ENCODE measurements at places on chromosomes 12 and 14.

DNA sequence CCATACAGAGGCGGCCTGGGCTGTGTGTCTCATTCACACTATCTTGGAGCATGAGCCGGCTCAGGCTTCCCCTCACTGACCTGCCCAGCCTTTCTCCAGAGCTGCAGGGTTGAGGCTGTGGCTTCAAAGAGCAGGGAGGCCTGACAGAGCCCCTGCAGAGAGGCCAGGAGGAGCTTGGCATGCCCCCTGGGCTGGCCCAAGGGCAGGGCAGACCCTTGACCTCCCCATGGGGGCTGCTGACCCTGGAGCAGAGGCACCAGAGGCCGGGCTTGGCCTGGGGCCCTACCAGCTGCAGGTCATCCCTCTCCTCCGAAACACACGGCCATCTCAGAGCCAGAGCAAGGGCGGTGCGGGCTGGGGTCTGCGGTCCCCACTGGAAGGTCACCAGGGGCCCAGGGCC is 46.6 kb upstream of the FZD10 start:
- DNase-seq = no peak

- DNase-seq = peak; percentile 70
Observed at GRCh38 chr12:122946690-122947341, 19.4 kb downstream of the ABCB9 start.

- peak; percentile 50 for DNase-seq
Observed at GRCh38 chr14:51652168-51653078, 713 bp downstream of the FRMD6 start.

- peak; percentile 97 for DNase-seq
Observed at GRCh38 chr14:52852810-52853521, 61.6 kb upstream of the GNPNAT1 start.

DNA sequence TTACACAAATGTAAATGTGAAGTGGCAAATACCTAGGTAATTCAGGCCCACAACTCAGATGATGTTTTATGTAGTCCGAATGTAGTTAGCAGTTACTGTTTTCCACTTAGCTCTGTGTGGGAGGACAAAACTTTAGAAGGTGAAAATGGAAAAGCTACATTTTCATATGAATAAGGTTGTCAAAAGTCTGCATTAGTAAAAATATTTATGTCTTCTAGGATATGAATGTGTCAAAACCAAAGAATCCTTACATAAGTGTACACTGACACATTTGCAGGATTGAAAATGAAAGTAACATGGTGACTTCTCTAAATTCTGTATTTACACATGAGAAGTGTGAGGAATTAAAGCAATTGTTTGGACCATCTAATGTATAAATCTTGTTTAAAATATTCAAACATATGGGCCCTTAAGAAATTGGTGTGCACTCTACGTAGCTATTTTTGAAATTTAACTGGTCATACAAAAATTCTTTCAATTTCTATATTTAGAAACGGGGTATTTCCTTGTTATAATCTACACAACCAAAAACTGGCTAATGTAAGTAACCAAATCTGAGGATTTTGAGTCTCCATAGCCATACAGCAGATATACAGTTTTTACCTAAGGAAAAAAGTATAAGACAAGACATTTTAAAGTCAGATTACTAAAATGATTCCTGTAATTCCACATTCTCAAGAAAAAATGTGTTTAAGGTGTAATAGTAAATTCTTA is 5.4 kb downstream of the CDKN1B start:
- DNase-seq = no peak

DNA sequence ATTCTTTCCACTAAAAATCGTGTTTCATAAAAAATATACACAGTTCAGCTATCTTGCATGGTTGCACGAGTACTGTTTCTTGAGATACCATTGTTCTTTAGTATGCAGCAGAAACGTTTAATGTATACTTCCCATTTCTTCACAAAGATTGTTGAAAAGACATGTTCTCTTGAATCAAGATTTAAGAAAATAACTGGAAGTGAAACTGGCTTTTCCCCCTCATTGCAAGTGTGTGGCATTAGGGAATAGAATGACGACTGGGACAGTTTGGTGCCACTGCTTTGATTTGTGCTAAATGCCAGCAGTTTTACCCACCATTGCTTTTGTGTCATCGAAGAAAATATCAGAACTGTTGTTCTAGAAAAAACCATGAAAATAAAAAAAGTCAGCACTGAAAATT is 20.3 kb upstream of the DHRS2 start:
- DNase-seq = no peak

GRCh38 chr14:24430682-24431568 is 1.2 kb downstream of the KHNYN start:
- DNase-seq = peak; percentile 46

- peak; percentile 43 for DNase-seq
Observed at GRCh38 chr12:26524862-26525465, 308.0 kb downstream of the ITPR2 start.

DNA sequence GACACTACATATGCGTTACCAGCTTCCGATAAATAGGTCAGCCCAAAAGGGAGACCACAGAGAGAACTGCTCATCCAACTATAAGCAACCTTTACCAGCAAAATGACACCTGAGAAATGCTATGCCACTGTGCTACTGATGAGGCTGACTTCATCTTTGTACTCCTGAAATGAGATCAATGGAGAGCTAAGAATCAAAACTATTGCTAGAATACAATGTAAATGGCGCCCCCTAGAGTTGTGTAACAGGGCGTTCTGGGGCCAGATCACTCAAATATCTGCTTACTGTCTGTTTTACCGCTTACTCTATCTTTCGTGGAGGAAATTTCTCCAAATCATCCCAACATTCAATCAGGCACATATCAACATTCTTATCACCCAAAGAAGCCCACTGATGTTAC is 4.6 kb downstream of the ZNF384 start:
- peak; percentile 56 for DNase-seq

- DNase-seq = no peak
Observed at GRCh38 chr12:131989021-131989420, 39.3 kb downstream of the EP400 start.

GRCh38 chr14:42510071-42510470 is 903.4 kb downstream of the LRFN5 start:
- DNase-seq = no peak

- no peak for DNase-seq
Observed at GRCh38 chr12:41302979-41303403, 114.9 kb downstream of the PDZRN4 start.

DNA sequence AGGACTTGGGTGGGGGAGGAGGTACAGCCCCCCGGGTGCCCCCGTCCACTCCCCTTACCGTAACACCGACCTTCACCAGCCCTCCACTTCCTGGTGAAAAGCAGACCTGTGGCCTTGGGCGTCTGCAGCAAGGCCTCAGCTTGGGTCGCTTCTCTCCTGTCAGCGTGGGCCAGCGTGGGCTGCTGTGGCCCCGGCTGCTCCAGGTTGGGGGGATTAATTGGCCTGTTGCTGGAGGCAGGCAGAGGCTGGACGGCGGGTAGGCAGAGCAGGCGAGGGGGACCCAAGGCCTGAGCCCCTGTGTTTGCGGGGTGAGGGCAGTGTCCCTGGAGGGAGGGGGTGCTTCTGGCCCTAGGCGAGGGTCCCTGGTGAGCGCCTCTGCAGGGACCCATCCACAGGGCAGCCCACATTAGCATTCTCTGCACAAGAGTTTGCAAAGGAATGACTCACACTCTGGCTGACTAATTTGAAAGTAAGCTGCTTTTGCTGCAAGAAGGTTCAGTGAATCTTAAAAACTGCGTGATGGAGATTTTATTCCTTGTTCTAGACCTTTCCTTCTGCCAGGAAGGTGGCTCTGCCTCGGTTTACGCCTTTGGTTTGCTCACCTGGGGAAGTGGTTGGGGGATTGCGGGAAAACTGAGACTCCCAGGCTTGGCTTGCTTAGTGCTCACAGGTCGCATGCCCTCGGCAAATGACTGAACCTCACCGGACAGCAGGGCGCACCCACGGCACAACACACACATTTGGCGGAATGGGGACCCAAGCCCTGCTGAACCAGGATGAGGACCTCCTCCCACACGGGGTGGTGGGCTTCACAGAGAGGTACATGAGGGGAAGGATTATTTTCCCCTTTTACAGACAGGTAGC is 37.9 kb upstream of the DLK1 start:
- peak; percentile 48 for DNase-seq

DNA sequence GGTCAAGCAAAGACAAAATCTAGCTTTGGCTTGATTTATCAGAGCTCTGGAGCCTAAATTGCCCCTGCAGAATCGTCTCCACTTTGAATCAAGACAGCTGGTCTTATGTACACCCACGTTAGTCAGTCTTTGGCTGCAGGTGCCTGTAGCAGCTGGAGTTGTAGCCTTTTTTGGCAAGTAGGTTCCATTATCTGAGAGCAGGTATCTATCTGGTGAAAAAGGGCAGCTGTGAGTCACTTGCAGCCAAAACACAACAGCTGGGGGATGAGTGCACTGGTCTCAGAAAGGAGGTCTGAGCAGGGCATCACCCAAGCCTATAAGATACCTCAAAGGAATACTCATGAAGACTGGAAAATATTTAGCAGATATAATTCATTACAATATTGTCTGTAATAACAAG is 43.6 kb upstream of the KCNH5 start:
- DNase-seq = no peak

GRCh38 chr12:9669534-9669933 is at the start of gene CLEC2D:
TSS of gene CLEC2D (plus strand) at chr12:9669713. CDS start at chr12:9669735, 22 bp downstream.
- DNase-seq = no peak
